Stimulated activated CD8-positive, alpha-beta memory T cell treated with anti-CD3 and anti-CD28 coated beads, Interleukin-15, amount 100 ng/mL, for 24 hours (primary cell): ENCODE measurements at places on chromosomes 5 and 9.

DNA sequence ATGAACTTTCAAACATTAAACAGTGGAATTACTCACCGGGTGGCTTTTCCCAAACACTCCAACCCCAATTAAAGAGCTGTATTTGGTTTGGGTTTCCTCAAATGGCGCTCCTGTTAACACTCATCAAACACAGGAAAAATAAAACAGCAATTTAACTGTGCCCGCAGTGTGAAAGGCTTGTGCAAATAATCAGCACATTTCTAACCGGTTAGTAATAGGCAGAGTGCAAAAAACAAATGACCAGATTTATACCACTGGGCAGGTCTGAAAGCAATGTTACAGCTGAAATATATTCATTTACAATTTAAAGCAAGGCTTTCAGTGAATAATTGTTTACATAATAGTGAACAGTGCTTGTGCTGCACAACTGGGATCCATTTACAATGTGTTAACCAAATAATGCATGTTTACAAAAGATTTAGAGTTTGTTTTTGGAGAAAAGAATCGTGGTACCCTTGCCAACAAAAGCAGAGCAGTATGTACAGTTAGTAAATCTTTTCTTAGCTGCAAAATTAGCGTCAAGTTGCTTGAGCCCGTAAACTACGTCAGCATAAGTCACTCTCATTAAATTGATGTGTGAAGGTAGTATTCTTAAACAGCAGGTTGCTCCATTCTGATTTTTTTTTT is 662.9 kb upstream of the ZNF608 start:
- DNase-seq: no peak

- DNase-seq: no peak
Measured at GRCh38 chr9:127237801-127238200, 26.8 kb upstream of the GARNL3 start.

DNA sequence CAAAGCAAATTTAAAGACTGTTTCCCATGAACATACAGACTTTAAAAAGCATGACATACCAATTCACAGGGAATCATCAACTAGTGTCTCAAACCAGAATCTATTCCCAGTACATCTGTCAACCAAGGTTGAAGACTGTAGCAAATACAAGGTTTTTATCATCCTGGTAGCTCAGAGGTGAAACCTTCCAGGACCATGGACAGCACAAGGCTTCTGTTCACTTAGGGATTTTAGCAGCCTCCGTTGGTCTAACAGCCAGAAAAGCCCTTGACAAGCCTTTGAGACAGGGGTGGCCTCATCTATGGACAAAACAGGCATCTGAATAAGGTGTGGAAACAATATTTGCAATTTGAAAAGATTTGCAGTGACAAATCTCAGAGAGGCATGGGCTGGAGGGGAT is 119.0 kb downstream of the TRIM32 start:
- DNase-seq: no peak

DNA sequence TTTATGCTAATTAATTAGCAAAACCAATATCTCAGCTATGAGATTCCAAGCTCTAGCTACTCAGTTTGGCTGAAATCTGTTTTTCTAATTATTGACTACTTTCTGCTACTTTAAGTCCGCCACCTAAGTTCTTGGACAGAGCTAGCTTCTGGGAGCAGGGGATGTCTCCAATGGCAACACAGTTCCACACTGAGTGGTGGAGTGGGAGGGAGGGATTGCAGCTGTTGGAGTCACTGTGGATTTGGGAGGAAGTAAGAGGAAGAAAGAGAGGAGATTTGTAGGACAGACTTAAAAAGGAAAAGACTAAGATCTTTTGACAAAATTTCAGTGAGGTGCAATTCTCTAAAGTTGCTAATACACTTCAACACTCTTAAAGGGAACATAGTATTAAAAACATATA is 450.8 kb downstream of the NFIB start:
- no peak for DNase-seq

- no peak for DNase-seq
Measured at GRCh38 chr5:175551266-175551665, 72.9 kb downstream of the SFXN1 start.
